ENCODE measurements at places on chromosomes 13 and 19. TPM values are rescaled to one million over a fixed set of nuclear protein-coding genes. Genes with fewer than 3 reads are reported as not detected.
A peak's percentile ranks its signal among the peaks of the same experiment; 100 is the strongest.

GRCh38 chr19:12778017-12778904 is 2.9 kb upstream of the HOOK2 start:
- H3K4me3 ChIP-seq, result peak overlapping the region; percentile 94
- peaks cover 4% of the 10 kb centered on the region for H3K27me3 ChIP-seq
- no peaks in the 10 kb centered on the region for H3K36me3 ChIP-seq
- H3K27ac ChIP-seq, result peak overlapping the region; percentile 98
- peak; percentile 75 for DNase-seq

GRCh38 chr13:48142436-48142835 is 47.5 kb upstream of the MED4 start:
- no peaks in the 10 kb centered on the region for H3K4me1 ChIP-seq
- H3K27ac ChIP-seq, result no peak overlapping the region
- DNase-seq, result no peak
- peaks cover 5% of the 10 kb centered on the region for H3K36me3 ChIP-seq
- H3K27me3 ChIP-seq, result peaks cover 4% of the 10 kb centered on the region

- H3K27ac ChIP-seq, result no peak overlapping the region
- H3K36me3 ChIP-seq, result no peaks in the 10 kb centered on the region
- H3K27me3 ChIP-seq, result peaks cover 3% of the 10 kb centered on the region
- no peak for DNase-seq
Measured at GRCh38 chr19:31312009-31312676, 37.1 kb downstream of the TSHZ3 start.

POGLUT2 gene
- 17.5 TPM for total RNA-seq
